AG20443 (cell line): ENCODE measurements at places on chromosomes 12 and 14.

- no peak for DNase-seq
These were observed 431.6 kb downstream of the RAD51B start for GRCh38 chr14:68250927-68251768.

GRCh38 chr12:51349026-51349425, 2.5 kb upstream of the CELA1 start:
- DNase-seq: peak; percentile 31

DNA sequence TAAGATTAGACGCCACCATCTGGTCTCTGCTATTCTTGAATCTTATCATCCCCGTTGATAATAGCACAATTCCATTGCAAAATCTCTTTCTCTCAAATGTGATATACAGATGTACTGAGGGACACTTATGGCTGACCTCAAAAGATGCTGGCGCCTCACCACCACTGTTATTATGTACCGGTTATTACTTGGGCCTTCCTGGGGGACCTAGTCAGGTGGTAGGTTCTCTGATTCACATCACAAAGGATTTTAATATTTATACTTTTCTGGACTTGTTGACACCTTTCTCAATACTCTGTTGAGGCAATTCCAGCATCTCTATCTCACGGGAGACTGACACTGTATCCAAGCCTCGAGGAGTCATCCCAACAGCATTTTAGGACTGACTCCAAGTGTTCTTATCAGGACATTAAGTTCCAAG, 21.3 kb upstream of the FAM234B start:
- DNase-seq: no peak

GRCh38 chr14:26217778-26218177, 380.1 kb downstream of the NOVA1 start:
- DNase-seq: no peak

GRCh38 chr12:75554556-75554880, 43.1 kb upstream of the KRR1 start:
- no peak for DNase-seq

DNA sequence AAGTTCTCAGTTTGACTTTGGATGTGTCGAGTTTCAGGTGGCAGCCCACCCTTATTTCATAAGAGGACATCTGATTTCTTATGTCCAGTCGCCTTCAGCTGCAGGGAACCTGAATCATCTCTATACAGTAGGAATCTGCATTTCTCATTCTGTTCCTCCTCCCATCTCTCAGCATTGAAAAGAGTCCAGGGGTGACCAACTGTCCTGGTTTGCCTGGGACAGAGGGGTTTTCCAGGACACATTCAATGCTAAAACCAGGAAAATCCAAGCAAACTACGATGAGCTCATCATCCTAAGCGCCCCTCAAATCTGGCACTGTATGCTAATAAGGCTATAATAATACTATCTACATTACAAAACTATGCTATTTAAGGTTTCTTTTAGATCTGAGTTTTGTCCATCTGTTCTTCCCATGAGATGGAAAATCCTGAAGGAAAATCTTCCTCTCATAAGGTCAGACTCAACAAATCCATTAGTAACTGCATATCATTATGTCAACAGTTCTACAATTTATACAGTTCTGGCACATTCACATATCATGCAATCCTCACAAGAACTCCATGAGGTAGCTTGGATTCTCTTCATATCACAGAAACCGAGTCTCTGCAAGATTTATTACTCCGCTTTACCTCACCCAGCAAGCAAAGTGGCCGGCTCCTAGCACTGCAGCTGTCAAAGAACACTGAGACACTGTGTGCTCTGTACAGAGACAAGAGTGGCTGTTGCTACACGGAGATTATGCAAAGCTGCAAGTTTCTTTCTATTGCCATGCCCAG, 15.6 kb upstream of the CALM1 start:
- DNase-seq: no peak

DNA sequence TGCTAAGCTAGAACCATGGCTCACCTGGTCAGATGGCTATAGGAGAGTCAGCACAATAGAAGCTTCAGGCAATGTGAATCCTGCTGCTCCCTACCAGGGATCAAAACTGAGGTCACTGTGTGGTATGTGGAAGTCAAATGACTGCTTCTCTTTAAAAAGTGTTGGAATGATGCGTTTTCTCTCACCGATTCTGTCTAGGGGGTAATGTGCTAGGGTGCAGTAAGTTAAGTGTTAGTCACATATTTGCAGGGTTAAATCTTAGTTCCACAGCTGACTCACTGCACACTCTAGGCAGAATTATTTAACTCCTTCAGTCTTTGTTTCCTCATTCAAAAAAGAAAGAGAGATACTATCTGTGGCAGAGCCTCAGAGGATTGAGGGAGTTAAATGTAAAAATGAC, 696.6 kb downstream of the DIO2 start:
- DNase-seq: no peak

DNA sequence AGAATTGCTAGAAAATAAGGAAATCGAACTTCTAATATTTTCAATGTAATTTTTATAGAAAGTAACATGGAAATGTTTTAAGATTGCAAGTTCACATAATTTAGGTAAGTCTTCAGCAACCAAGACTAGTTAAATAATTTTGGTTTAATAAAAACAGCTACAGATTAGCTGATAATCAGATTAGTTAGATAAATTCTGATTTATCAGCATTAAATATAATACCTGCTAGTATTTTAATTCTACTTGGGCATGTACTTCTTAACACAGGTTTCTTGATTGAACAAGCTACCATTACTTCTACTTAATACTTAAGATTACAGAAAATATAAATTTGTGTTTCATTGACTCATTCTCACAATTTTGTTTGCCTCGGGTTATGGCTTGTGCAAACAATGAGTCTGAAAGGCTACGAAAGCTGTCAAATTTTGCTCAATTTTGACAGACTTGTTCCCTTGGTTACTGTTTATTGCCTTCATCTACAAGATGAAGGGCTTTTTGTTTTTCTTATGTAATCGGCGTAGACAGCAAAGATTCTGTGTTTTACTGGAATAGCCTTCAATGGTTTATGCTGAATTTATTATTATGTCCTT, 116.1 kb upstream of the NUDT4 start:
- DNase-seq: no peak

- no peak for DNase-seq
These were observed 23.6 kb downstream of the KRT80 start for GRCh38 chr12:52168019-52168717.

GRCh38 chr12:108727868-108728735, 3.2 kb downstream of the CORO1C start:
- DNase-seq: no peak

DNA sequence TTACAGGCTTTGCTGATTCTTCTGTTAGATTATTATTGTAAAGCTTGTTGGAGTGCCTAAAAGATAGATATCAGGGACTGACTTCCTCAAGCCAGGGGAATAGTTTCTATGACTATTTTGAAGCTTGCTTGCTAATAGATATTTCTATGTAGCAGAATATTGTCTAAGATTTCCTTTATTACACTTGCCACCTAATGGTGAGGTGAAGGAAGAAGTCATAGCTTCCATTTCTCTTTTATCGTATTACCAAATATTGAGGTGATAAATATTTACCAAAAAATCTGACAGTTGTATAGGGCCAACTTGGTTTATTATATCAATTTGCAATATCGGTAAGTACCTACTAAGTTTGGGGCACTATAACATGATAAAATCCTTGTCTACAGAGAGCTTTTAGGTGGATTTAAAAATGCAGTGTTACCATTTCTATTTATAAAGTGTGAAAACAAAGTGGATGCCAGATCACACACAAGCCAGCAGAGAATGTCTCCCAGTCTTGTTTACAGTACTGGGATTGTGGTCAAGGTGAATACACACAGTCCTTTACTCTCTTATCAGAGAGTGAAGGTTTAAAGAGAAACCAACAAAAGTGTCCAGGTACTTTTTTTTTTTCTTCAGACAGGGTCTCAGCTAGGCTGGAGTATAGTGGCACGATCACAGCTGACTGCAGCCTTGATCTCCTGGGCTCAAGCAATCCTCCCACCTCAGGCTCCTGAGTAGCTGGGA, 137.9 kb downstream of the IGF1 start:
- DNase-seq: no peak

GRCh38 chr12:7460375-7461259, 16.7 kb upstream of the CD163L1 start:
- DNase-seq: peak; percentile 77

DNA sequence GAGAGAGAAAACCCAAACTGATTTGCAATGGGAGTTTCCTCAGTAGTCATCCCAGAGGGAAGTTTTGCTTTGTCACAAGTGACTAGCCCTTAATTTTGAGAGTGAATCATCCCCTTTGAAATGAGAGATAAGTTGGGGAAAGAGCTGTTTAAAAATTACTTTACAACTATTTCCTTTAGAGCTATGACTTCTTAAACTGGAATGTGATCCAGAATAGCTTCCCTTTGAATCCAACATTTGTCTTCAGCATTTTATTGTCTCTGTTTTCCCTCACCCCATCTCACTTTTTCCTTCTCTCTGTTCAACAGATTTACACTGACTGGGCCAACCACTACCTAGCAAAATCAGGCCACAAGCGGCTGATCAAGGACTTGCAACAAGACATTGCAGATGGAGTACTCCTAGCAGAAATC, 109.3 kb downstream of the NAV3 start:
- DNase-seq: peak; percentile 64

- DNase-seq: no peak
These were observed 78.0 kb upstream of the MDM1 start for GRCh38 chr12:68410018-68410660.

DNA sequence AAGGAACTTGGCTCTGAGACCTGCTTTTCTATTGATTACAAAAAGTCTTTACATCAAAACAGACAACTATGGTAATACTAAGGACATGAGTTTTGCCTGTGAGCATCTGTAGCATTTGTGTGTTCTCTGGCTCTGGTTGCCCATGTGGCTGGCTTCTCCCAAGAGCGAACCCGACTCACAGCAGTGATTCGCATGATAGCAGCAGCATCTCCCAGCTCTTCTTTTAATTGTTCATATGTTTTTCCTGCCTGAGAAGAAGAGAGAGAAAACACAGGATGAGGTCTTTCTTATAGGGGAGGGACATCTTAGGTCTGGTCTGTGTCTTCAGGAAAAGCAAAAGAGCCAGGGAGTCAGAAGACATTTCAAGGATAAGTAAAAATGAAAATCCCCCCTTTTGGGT, 17.6 kb downstream of the AVIL start:
- DNase-seq: no peak

GRCh38 chr12:106081606-106082005, 57.1 kb downstream of the NUAK1 start:
- no peak for DNase-seq

GRCh38 chr12:93880853-93881522, 203.8 kb downstream of the CRADD start:
- no peak for DNase-seq

DNA sequence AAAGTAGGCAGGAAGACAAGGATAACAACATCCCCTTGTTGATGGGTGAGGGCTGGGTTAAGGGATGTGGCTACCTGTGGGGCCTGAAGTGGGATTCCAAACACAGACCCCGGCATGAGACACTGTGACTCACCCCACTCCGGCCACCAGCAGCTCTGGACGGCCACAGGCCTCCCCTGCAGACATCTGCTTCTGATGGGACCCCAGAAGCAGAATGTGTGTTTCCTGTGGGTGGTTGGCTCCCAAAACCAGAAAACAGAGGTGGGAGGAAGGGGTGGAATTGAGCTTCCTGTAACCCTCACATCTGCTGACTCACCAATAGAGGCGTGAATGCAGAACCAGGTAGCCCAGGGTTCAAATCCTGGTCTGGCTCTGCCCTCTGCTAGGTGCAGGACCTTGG, 216.6 kb upstream of the PWP1 start:
- DNase-seq: no peak

- DNase-seq: peak; percentile 83
These were observed 1.6 kb upstream of the TXNRD1 start for GRCh38 chr12:104213952-104214351.

DNA sequence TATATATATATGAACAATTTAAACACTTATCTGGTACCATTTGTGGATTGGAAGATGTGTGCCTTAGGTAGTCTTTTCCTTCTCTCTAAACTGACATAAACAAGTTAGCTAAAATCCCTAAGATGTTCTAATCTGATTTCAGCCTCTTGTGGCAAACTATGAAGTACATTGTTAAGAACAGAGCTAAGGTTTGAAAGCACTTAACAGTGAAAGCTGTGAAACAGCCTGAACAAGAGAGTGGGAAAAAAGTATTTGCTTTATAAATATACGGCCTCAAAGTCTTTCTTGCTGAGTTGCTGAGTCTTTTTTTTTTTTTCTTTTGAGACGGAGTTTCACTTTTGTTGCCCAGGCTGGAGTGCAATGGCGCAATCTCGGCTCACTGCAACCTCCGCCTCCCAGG, 53.7 kb upstream of the PELI2 start:
- DNase-seq: no peak

DNA sequence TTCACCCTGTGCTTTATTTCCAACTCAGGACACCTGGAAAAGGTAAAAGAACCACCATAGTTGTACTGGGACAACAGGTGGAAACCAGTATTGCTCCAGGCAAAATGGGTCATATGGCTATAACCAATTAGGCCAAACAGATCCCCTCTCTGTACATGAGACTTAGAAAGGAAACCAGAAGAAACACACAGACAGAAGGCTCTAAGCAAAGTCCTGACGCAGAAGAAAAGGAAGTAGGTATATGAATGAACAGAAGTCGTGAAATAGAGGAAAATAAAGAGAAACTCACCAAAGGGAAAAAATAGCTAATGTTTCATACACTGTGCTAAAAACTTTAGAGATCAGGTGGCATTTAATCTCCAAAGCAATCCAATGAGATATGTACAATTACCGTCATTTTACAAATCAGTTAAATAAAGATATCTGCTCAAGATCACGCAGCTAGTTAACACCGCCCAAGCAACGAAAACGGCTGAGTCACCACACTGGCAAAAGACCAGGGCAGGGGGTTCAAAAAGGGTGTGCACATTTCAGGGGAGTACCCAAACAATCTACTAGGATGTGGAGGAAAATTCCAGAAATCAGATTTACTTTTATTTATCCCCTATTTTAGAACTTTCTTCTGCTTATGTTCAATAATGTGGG, 82.3 kb downstream of the ITPR2 start:
- DNase-seq: no peak

DNA sequence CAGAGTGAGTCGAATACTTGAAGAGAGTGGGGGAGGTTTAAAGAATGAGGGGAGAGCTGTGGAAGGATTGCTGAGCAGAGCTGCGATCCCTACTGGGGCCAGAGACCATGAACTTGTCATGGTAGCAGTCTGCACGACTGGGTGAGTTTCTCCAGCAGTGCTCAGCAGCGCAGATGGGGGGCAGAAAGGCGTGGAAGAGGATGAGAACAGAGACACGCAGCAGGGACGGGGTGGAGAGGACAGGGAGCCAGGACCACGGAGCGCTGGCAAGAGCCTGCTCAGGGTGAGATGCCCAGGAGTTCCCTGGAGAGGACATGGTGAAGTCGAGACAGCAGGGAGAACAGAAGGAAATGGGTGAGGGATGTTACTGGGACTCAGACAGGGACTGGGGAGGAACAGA, 2.1 kb upstream of the AQP6 start:
- DNase-seq: no peak

GRCh38 chr12:131452444-131452860, 258.4 kb upstream of the SFSWAP start:
- DNase-seq: no peak
